ENCODE measurements at places on chromosomes 2 and 18.

DNA sequence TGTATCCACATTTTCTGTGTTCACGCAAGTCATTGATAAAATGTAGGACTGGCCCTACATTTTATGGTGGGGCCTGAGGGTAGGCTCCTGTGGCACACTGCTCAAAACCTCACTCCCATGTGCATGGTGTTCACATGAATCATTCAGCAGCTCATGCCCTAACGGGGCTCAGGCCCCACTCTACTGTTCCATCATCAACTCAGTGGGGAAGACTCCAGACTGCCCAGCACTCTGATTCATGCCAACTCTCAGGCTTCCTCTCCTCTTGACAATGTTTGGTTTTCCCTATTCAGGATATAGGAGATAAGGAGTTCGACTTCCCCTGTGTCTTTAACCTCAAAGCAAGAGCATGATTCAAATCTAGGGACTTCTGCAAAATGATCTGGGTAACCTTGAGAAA lies 92.0 kb upstream of the BOD1L2 start:
- DNase-seq = no peak

DNA sequence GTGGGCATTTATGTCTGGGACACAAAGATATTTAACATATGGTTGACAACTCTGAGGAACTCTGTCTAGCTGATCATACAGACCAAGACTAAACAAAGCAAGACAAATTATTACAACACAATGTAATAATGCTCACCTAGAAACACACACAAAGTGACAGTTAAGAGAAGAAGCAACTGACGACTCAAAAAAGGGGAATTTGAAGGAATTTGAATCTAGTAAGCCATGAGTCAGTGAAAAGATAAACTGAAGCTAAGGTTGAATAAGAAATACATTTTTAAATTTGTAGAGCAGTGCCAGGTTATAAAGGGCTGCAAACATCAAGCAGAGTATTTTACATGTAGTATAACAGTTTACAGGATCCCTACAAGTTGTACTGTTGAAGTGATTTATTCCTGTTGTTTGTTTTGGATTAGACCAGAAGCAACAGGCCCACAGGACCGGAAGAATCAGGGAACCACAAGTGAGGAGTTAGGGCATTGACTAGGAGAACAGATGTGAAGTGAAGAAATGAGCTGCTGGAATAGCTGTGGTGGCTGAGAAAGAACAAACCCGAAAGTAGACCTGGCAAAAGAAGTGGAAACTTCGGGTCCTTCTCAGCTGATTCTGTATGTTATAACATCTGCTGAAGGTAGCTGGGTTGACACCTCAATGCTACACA lies 35.6 kb downstream of the IFIH1 start:
- DNase-seq = no peak

DNA sequence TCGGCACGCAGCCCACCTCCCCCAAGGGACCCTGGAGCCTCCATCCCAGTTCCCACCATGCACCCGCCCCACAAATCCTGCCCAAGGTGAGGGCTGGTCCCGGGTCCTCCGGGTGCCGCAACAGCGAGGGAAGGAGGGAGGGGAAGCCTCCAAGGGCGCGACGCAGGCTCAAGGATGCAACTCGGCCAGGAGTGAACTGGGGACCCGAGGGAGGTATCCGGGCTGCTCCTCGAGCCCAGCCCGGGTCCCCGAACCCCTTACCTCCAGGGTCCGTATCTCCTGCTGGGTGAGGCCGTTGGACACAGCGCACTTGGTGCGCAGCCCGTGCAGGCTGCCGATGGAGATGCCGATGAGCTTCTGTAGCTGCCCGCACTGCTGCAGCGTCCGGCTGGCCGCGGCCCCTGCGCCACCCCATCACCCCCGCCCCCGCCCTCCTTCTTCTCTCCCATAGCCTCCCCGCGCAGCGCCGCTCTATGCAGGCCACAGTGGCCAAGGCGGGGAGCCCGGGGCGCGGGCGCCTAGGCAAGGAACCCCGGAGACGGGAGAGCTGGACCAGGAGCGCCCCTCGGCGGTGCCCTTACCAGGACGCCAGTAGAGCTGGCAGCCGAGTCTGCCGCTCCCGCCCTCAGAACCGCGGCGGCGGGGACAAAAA lies 124.1 kb downstream of the ANKRD30BL start:
- DNase-seq = no peak

DNA sequence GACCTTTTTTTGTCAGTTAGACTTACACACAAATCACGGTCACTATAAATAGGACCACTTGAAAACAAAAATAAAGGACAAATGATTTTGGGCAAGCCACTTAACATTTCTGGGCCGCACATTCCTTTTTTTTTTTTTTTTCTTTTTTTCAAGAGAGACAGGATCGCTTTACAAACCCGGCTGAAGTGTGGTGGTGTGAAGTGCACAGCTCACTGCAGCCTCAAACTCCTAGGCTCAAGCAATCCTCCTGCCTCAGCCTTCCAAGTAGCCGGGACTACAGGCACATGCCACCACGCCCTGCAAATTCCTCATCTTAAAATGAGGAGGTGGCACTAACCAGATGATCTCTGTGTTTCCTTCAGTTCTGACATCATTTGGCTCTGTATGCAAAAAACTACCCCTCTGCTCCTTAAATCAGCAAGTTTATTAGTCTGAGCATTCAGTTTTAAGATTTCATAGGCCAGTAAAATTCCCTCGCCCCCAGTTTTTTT lies 28.3 kb upstream of the MRO start:
- DNase-seq = no peak

DNA sequence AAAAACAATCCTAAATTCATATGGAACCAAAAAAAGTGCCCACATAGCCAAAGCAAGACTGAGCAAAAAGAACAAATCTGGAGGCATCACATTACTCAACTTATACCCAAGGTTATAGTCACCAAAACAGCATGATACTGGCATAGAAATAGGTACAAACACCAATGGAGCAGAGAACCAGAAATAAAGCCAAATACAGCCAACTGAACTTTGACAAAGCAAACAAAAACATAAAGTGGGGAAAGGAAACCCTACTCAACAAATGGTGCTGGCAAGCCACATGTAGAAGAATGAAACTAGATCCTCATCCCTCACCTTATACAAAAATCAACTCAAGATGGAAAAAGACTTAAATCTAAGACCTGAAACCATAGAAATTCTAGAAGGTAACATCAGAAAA lies 40.5 kb downstream of the CRYGD start:
- no peak for DNase-seq

DNA sequence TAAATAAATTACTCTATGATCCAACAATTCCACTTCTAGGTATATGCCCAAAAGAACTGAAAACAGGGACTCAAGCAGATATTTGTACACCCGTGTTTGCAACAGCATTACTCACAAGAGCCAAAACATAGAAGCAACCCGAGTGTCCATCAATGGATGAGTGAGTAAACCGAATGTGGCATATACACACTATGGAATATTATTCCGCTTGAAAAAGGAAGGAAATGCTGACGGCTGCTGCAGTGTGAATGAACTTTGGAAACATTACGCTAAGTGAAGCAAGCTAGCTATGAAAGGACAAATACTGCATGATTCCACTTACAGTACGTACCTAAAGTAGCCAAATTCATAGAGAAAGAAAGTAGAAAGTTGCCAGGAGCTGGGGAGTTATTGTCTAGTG lies 32.2 kb downstream of the MREG start:
- no peak for DNase-seq

DNA sequence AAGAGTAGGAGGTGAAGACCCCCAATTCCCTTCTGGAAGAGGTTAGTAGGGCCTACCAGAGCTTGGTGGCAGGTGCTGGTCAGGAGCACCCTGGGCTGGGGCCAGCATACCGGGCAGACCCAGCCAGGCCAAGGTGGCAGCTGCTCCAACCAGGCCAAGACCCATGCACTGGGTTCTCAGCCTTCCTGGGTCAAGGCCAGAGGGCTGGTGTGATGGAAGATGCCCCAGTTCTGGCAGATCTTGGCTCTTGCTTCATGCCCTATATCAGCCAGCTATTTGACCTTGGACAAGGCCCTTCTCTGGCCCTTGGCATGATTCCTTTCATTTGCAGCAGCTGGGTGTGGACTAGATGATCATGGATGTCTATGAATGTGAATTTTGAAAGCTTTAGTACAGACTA lies 57.7 kb downstream of the PRKCE start:
- no peak for DNase-seq

- DNase-seq = no peak
Observed at GRCh38 chr2:176852667-176853066, 359.9 kb upstream of the HNRNPA3 start.

DNA sequence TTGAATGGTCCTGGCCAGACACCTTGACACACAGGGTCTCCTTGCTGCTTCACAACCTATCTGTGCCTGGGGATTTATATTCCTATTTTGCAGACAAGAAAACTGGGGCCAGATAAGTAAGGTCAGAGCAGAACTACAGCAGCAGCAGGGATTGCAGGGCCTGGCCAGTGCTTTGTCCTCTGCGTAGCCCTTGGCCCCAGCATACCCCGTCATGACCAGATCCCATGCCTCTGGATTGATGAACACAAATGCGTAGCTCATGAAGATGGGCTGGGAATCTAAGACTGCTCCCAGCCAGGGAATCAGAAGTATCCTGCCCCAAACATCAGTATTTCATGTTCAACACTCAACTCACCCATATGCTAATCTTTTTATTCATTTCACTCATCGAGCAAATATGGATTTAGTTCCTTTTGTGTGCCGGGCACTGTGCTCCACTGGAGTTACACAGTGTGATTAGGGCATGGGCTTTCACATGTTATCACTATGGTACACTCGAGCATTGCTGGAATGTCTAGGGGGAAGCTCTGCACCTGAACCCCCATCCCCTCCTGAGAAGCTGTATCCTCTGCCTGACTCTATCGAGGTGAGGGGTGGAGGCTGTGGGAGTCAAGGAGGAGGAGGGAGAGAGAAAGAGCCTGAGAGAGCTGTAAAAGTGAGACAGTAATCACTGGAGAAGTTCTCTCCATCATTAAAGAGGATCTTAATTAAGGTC lies 143.3 kb downstream of the CYP26B1 start:
- DNase-seq = no peak

- no peak for DNase-seq
Observed at GRCh38 chr2:23418461-23418911, 33.5 kb downstream of the KLHL29 start.

- DNase-seq = no peak
Observed at GRCh38 chr2:39468579-39469451, 31.7 kb upstream of the MAP4K3 start.

DNA sequence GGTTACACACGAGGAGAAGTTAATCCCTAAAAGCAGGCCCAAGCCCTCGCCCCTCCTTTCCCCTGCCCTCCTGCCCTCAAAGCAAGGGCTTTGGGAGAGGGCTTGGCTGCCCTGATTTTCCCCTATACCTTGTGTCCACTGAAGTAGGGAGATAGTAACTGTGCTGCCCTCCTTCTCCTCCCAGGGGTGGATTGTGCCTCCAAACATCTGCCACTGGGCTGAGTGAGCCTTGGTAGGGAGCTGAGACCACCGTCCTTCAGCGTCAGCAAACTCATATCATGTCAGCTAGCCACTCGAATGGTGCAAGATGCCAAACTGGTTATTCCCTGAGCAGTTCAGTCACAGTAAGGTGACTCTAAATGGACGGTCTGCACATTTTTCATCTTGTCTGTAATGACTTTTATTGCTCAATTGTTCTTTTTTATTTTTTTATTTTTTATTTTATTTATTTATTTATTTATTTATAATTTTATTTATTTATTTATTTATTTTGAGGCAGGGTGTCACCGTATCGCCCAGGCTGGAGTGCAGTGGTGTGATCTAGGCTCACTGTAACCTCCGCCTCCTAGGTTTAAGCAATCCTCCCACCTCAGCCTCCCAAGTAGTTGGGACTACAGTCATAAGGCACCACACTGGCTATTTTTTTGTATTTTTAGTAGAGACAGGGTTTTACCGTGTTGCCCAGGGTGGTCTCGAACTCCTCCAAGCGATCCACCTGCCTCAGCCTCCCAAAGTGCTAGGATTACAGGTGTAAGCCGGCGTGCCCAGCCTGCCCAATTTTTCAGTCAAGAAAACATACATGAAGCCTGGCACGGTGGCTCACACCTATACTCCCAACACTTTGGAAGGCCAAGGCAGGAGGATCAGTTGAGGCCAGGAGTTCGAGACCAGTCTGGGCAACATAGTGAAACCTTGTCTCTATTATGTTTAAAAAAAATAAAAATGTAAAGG lies 8.7 kb downstream of the PCBP1 start:
- DNase-seq = no peak

GRCh38 chr2:25897506-25897905 lies 19.2 kb upstream of the ASXL2 start:
- DNase-seq = no peak

DNA sequence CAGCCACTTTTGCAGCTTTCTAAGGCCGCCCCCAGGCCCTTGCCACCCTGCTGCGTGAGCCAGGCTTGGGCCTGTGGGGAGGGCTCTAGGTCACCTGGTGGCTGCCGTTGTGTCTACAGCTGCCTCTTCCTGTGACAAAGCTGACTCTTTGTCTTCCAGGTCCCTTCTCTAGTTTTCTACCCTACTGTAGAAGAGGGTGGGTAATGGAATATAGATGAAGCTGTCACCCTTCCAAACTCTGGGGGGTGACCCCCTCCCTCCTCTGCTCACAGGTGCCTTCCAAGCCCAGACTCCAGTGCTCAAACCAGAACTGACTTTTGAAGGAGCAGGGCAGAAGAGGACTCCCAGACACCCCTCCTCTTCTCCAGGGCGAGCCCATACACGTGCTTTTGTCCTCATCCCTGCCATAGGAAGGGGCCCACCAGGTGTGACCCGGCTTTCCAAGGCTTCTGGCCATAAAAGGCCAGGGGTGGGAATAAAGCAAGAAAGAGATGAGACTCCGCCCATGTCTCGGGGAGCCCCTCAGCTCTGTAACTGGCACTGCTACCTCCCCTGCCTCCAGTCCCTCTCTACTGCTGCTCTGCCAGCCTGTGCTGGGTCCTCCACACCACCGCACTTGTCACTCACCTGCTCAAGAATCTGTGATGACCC lies 17.9 kb upstream of the SDC1 start:
- DNase-seq = no peak

- DNase-seq = no peak
Observed at GRCh38 chr2:58032016-58032763, 14.4 kb upstream of the VRK2 start.

- no peak for DNase-seq
Observed at GRCh38 chr2:208101716-208102631, 22.4 kb downstream of the CRYGD start.

DNA sequence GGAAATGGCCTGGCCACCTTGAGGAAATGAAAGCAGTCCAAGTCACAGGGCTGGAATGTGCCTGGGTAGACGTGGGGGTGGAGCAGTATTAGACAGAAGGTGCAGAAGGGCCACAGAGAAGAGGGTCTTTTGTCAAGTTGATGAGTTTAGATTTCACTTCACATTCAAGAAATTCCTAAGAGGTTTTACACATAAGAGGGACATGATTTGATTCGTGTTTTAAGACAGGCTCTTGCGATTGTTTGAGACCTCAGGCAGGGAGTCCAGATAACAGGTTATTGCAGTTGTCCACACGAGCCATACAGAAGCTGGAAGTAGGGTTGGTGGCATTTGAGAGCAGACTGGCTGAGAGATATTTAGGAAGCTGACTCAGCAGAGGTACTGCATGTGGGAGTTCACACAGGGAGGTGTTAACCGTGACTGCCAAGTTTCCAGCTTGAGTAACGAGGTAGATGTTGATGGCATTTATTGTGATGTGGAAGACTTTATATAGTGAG lies 64.6 kb downstream of the NEB start:
- no peak for DNase-seq

GRCh38 chr18:55513161-55513560 lies 74.8 kb downstream of the TCF4 start:
- DNase-seq = no peak

- DNase-seq = no peak
Observed at GRCh38 chr18:77062518-77063003, 70.0 kb downstream of the MBP start.

Data from activated B cell treated with CpG ODN at 0.5 μM for 24 hours (primary cell).